Hypothalamus (tissue), 51 donors: ENCODE measurements at places on chromosomes 1 and 21.

DNA sequence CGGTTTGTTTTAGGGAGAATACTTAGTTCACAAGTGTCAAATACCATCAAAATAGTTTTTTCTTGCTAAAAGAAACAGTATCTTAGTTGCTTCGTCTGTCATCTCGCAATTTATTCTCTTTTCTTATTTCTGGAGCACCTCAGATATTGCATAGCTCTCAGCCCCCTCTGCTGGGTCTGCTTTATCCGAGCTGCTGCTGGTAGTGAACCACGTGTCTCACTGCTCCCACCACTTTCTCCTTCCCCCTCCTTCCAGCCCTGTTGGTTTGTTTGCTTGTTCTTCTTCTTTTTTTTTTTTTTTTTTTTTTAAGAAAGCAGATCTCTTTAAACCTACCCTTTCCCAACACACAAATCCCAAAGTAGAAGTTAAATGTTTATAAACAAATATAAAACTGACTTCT, 170.8 kb downstream of the EDEM3 start:
- no peak for DNase-seq

DNA sequence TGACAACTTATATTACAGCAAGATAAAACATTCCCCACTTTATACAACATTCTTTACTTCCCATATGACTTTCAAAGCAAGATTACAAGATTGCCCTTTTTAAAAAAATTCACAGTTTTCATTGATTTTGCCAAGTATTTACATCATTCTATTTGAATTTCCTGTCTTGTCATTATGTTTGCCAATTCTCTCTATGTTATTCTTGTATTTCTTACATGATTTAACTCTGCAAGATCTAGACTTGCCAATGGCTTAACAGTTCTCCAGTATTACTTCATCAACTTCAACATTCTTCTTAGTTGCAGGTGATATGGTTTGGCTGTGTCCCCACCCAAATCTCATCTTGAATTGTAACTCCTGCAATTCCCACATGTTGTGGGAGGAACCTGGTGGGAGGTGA, 31.6 kb downstream of the FMO4 start:
- no peak for DNase-seq

DNA sequence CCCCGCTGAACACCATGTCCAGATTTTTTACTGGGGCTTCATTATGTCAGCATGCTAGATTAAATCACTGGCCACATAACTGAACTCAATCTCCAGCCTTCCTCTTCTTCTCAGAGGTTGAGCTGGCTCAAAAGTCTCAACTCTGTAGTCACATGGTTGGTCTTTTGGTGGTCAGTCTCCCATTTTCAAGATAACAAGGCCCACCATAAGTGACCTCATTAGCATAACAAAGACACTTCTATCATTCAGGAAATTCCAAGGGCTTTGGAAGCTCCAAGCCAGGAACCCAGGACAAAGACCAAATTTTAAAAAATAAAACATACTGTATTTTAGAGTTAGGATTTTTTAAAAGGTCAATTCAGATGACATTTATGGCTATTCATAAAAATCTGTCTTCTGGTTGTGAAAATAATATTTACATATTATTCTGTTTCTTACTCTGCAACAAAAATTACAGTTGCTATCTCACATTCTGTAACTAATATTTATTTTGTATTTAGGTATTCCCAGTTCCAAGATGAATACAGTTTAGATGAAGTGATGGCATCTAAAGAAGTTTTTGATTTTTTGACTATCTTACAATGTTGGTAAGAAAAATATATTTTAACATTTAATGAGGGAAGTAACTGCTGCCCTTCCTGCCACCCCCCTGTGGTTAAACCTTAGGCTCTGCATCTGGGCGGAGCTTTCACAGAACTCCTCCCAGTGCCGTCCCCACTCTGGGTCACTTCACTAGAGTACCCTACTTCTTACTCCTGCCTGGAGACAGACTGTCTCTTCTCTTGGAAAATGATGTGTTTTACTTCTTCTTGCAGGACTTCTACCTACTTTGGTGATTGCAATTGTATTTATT, 49.3 kb downstream of the SCP2 start:
- no peak for DNase-seq

DNA sequence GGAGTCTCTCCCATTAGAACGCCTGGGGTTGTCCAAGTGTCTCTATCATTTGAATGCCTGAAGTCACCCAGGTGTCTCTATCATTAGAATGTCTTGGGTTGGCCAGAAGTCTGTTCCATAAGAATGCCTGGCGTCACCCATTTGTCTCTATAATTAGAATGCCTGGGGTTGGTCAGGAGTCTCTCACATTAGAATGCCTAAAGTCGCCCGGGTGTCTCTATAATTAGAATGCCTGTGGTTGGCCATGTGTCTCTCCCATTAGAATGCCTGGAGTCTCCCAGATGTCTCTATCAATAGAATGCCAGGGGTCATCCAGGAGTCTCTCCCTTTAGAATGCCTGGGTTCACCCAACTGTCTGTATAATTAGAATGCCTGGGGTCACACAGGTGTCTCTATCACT, 54.5 kb downstream of the RNF187 start:
- DNase-seq: no peak

DNA sequence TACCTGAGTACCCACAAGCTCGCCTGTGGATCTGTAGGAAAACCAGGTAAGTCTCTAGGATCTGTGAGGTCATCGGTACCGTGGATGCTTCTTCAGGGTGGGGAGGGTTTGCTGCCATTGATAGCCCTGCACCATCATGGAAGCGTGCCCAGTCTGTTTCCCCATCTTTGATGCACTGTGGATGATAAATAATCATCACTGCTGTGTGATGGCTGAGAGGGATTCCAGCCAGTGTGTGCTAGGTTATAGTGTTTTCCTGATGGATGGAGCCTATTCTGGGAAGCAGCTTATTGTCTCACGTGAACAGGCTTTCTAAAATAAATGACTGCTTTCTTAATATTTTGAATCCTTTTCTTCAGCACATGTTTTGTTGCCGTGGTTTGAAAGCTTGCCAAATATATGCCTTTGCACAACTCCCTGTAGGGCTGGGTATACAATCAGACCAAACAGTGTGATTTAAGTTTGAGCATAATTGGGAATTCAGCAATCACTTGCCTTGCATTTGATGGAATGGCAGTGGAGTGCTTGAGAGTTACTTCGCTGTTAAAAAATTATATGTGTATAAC, 113.8 kb downstream of the CAMTA1 start:
- DNase-seq: no peak

- no peak for DNase-seq
Measured at GRCh38 chr1:70487910-70488665, 77.0 kb downstream of the CTH start.

DNA sequence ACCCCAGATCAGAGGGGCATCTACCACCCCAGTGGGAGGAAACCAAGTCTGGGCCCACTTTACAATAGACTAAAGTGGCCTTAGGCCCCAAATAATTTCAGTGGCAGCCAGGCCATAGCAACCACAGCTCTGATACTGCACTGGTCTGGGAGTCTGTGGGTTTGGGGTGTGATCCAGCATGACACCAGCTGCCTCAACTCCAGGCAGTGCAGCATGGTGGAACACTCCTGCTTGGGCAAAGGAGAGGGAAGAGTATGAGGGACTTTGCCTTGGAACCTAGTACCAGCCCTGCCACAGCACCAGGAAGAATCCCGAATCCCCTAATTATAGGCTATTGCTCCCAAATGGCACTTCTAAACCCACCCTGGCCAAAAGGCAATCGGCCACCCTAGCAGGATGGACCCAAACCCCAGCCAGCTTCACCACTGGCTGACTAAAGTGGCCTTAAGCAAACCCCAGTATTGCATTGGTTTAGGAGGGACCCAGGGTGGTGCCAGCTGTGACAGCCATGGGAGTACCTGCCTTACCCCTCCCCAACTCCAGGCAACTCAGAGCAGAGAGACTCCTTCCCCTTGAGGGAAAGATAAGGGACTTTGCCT, 47.1 kb downstream of the PACC1 start:
- no peak for DNase-seq

GRCh38 chr1:55355549-55355948, 140.4 kb upstream of the USP24 start:
- DNase-seq: no peak

DNA sequence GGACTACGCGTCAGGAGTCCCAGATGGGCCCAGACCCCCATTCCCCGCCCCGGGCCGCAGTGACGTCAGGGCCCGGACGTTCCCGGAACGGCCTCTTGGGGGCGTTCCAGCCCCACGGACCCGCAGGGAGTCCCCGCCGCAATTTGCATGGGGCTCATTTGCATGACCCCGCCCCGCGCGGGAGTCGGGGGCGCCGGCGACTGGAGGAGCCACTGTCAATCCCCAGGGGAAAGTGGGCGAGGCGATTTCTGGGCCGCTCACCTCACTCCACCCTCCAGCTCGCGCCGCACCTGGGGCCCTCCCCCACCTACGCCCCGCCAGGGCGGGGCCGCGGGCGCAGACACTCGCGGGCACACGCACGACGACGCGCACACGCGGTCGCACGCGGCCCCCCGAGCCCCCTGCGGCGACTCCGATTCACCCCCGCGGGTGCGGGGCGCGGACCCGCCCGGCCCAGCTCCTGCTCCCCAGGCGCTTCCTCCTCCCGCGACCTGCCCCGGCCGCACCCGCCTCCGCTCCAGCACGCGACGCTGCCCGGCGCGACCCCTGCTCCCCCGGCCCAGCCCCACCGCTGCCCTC, 13.2 kb downstream of the AGRN start:
- DNase-seq: peak; percentile 75

DNA sequence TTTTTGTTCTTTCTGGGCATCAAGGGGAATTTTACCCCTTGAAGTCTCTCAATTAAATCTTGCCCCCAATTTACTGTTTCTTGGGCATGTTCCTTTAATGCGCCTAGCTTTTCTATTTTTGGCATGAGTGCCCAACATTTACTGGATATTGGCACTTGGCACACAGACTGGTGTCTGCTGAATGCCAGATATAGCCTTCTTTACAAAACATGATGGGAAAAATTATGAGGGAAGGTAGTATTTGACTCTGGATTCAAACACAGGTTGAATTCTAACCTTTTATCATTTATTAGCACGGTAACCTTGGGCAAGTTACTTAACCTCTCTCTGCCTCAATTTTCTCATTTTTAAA, 88.3 kb upstream of the GPR52 start:
- DNase-seq: no peak

DNA sequence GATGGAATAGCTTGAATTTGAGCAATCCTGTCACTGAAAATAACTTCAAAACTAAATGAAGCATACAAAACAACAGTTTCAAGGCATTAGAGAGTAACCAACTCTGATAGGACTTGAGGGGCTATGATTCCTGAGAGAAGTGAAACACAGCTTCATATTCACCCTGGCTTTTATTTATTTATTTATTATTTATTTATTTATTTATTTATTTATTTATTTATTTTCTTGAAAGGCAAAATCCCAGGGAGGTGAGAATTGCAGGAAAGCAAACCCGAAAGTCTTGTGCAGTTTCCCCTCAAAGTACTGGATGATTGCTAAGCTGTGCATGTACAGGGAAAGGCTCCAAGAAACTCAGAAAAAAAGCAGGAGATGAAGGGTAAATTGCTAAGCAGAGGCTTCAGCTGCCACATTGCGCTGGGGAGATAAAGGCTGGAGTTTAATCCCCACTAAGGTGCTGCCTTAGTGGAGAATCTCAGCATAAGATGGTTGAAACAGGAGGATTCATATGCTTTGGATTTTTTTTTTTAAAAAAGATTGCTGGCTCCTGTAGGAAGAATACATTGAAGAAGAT, 72.9 kb upstream of the COL24A1 start:
- no peak for DNase-seq
